Stimulated activated CD8-positive, alpha-beta memory T cell treated with anti-CD3 and anti-CD28 coated beads, Interleukin-15, amount 100 ng/mL, for 4 hours (primary cell): ENCODE measurements at places on chromosomes 2 and 18.

DNA sequence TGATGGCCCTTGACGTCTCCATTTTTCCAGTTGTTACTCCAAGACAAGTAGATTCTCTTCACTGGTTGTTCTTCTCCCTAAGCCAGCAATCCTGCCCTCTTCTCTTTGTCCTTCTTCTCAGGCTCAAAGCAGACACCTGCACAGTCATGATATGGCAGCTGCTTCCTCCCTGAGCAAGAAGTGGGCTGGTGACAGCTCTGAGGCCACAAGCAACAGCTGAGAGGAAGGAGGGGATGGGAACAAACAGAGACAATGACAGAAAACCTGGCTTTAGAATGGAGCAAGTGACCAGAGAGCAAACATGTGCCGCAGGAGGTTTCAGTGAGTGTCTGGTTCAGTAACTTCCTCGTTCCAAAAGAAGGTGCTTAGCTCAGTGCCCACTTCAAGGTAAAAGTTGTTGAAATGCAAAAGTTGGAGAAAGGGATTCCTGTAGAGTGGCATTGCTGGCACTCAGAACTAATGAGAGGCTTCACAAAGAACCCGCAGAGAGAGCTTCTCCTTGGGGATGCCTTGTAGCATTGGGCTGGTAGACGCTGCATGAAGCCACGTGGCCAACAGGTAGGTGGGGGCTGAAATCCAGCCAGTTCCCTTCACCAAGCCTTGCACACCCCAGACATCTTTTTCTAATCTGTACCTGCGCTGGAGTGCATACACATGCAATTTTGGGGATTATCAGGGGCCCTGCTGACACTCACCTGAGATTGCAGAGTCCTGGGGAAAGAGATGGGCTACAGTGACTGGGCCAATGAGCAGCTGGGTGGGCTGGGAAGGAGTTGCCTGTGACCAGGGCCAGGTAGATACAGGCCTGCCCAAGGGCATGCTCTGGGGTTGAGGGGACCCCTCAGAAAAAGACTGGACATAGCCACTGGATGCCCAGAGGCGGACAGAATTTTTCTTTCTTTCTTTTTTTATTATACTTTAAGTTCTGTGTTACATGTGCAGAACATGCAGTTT is 153.3 kb upstream of the RAB12 start:
- no peak for DNase-seq

- no peak for DNase-seq
Observed at GRCh38 chr2:98486374-98486981, 41.8 kb downstream of the INPP4A start.

DNA sequence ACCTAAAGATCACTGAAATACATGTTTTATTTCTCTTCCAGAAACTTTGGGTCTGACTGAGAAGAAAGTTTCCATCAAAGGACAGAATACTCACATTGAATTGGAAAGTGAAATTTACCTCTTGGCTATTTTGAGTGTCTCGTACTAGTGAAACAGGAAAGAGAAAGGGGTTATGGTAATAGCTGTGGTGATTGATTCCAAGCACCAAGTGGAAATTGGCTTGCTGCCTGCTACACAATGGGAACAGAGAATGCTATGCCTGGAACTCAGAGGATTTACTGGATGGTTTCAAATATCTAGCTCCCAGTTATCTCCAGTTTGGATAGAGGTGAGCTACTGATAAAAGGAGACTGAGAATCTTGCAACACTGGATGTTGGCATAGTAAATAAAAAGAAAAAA is 492.8 kb upstream of the FSIP2 start:
- no peak for DNase-seq

- no peak for DNase-seq
Observed at GRCh38 chr2:96264656-96265348, 995 bp downstream of the TMEM127 start.

- no peak for DNase-seq
Observed at GRCh38 chr2:28951910-28952835, 28.9 kb upstream of the TOGARAM2 start.

GRCh38 chr18:515838-516237 is 15.3 kb upstream of the COLEC12 start:
- DNase-seq: no peak

DNA sequence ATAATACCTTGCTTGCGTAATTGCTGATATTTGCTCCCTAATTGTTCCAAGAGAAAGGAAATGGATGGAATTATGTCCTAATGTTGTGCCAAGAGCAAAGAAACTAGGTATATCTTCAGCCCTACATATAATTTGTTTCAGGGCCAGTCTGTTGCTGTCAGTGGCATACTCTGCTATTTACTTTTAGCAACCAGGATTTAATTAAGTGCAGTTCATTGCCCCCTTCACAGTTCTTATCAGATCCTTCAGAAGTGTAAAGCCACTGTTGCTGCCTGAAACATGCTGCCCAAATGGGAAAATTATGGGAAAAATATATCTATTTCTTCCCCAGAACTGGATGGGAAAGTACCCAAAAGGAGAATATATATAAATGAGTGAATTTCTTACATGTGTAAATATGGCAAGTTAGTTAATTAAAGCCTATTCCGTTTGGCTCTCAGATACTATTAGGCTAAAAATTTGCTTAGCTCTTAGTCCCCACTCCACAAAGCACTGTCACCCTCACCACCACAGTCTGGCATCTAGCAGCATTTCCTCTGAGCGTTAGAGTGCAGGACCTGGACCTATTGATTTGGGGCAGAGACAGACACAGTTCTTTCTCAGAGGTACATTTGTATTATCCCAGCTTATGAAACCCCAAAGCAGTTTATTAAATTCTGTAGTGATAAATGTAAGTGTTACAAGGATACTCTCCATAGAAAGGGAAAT is 72.8 kb upstream of the DTNA start:
- no peak for DNase-seq

DNA sequence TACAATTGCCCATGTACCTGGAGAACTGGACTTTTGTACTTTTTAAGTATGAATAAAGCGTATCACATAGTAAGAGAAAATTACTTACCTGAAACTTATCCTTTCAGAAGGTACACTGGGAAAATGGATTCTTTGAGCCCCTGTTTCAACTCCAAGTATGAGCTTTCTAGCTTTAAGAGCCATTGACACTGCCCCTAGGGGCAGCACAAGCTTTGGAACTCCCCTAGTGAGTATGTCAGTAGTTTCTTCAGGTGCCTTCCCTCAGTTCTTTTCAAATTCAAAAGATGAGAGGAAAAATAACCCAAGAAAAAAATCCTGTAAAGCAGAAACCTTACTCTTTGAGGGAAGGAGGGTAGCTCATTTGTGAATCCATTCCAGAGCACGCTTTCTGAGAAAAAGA is 124.1 kb downstream of the MEMO1 start:
- no peak for DNase-seq

- no peak for DNase-seq
Observed at GRCh38 chr2:149586898-149587219, 716 bp downstream of the MMADHC start.

DNA sequence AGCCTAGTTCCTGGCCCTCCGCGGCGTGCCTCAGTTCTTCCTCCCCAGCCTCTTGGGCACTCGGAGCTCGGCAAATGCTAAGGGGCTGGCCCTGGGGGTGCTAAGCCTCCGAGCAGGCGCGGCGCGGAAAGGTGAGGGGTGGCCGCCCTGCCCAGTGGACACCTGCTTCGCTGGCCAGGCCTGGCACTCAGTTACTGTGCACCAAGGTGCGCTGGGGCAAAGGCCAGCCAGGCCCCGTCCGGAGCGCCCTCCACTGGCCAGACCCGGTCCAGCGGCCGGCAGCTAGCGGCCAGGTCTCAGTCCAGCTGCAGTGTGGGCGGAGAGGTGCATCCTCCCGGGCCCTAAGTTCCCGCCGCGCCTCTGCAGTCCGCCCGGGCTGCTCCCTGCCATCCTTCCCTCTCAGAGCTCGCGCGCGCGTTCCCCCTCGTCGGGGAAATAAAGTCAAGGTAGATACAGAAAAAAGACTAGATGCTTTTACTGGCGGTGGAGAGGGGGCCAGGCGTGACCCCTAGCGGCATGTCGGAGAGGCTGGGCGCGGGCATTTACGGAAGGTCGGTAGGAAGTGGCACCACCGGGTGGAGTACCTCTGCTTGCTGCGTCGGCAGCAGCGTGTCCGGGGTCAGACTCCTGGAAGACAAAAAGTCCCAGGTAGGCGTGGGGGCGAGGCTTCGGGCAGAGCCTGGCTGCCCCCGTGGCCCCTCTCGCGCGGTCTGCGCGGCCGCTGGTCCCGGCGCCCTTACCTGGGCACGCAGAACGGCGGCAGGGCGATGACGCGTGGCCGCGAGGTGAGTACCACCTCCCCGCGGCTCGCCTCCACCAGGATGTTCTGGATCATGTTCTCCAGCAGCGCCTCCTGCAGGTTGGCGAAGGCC is 9.4 kb upstream of the CRYBA2 start:
- DNase-seq: no peak

DNA sequence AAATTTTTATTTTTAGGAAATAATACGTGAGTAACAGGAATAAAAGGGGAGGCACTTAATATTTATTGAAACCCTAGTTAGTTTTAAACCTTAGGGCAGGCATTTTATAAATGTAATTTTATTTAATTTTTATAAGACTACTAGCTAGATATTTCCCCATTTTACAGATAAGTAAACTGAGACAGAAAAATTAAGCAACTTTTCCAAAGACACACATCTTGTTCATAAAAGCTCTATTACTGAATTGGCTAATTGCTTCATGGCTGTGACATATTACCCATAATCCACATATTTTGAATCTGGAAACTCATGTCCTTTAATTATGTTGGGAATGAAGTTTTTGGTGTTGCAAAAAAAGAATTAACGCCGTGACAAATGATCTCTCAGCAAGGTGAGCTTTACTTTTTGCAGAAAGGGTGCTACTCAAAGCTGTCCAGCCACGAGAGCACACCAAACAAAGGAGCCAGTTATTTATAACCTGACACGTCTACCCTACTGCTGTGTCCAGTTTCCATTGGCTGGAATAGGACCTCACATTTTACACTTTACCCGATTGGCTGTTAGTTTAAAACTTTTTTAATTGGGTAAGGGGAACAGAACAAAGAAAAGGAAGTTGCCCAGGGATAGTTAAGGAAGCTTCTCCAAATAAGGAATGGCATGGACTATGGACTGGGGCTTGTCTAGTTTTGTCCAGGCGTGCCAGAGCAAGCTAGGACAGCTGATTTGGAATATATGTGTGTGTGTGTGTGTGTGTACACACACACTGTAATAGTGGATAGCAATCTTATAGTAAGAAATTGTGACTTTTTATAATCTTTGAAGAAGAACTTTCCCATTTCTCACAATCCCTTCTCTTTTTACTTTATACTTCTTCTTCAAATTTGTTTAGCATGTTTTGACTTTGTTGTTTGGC is 54.2 kb downstream of the COMMD1 start:
- DNase-seq: no peak

- no peak for DNase-seq
Observed at GRCh38 chr2:37976411-37976810, 51.3 kb downstream of the RMDN2 start.

DNA sequence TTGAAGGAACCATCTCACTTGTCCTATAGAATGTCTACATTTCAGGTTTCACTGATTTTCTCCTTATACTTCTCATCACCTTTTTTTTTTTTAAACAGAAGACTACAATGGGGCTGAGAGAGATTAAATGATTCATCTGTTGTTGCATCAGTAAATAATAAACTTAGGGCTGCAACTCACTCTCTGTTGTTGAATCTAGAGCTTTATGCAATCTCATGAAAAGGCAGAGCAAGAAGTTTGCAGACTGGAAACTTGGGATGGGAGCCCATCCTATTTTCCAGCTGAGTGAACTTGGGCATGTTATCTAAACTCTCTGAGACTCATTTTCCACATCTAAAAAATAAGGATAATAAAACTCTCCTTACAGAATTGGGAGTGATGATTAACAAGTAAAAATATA is 58.4 kb downstream of the PDE1A start:
- no peak for DNase-seq

DNA sequence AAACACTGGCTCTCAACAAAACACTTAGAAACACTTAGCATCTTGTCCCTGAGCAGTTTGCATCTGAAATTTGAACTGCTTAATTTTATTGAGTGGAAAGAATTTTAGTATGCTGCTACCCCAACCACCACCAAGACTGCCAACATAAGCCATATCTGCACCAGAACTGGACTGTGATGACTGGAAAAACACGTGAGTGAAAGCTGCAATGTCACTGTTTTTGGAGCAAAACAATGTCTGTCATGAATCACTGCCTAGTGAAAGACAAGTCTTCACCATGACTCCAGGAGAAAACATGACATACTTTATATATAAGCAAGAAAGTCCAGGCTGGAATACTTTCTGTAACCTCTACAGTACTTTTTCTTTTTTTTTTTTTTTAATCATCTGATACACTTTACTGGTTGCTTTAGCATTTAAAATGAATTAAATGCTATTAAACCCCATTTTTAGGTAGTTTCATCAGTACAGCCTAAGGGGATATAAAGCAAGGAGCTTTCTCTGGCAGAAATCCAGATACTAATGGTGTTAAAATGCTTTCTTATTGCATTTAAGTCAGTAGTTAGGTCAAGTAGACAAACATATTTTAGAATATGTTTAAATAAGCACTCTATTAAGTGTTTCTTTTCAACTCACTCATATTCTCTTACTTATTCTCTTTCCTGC is 2129.4 kb upstream of the PIK3C3 start:
- DNase-seq: no peak

DNA sequence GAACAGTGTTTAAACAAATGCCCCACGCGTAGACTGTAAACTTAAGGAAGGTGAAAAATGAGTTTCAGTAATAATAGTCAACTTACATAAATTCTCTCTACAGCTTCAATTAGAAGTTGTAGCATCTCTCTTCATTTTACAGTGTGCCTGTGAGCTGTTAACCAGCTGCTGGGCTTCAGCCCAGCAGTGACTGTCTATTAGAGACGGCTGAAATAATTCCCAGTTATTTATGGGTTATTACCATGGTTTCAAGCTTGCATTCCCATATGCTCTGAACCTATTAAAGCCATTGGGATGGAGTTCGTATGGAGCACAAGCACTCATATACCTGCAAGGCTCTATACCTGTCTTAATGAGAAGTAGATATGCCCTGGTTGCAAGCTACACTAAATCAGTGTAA is 501.1 kb downstream of the CNTNAP5 start:
- no peak for DNase-seq

GRCh38 chr18:60044290-60045006 is 144.7 kb downstream of the PMAIP1 start:
- no peak for DNase-seq

- no peak for DNase-seq
Observed at GRCh38 chr18:42296723-42297122, 341.7 kb downstream of the PIK3C3 start.

DNA sequence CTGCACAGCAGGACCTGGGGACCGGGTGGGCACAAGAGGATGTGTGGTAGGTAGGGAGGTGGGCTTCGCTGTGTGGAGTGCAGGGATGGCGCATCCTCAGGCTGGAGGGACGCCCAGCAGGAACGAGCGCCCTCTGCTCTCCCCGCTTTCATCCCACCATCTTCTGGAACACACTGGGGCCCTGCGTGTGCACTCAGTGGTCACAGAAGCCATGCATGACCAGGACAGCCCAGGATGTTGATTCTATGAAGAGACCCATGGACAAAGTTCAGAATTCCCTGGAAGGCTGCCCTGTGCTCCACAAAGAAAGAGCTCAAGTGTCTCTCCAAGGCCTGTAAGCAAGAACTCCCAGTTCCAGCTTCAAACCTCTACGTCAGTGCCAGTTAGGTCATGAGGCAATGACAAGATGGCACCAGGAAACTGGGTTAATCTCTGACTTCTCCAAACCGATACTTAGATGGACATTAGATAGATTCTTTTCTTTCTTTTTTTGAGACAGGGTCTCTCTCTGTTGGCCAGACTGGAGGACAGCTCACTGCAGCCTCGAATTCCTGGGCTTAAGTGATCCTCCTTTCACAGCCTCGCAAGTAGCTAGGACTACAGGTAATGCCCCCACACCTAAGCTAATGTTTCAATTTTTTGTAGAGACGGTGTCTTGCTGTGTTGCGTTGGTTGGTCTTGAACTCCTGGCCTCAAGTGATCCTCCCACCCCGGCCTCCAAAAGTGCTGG is 3.4 kb downstream of the SLC66A2 start:
- DNase-seq: no peak
